ENCODE measurements at places on chromosomes 5 and 9.

GRCh38 chr5:74027732-74028338, 401.8 kb downstream of the ARHGEF28 start:
- DNase-seq, result no peak

- no peak for DNase-seq
Measured at GRCh38 chr5:6732634-6733410, 19.6 kb downstream of the TENT4A start.

GRCh38 chr9:119961774-119962424, 592.7 kb upstream of the BRINP1 start:
- DNase-seq, result peak; percentile 24

GRCh38 chr5:140054086-140054689, 11.1 kb upstream of the NRG2 start:
- DNase-seq, result no peak
